B cell (primary cell): ENCODE measurements at places on chromosomes 5 and 9. TPM values are rescaled to one million over a fixed set of nuclear protein-coding genes. Genes with fewer than 3 reads are reported as not detected.

DNA sequence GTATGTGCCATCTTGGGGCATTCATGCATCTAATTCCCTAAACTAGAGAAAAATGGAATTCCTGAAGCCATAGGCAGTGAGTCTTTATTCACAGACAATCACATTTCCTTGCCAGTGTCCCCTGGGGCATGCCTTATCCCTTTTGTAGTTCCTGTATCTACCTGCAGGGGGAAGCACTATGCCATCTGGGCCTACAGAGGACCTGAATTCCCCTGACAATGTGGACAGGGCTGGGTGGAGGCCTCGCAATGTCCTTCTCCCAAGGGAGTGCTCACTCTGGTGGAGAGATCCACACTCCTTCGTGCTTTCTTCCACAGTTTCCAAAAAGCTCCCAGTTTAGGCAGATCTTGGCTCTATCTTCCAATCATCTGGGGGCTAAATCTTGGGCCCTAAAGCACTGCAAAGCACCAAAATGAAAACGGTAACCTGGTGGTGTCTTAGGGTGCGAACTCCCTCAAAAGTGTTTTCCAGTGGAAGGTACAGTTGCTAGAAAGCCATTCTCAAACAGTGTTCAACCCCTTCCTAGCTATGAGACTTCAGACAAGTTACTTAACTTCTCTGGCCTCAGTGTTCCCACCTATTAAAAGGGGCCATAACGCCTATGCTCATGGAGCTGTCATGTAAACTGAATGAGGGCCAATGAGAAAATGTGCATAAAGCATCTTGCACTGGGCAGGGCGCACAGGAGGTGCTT lies 17.5 kb downstream of the WHRN start:
- no peaks in the 10 kb centered on the region for H3K27me3 ChIP-seq
- no peaks in the 10 kb centered on the region for H3K36me3 ChIP-seq
- peak; percentile 81 for DNase-seq
- peaks cover 22% of the 10 kb centered on the region for H3K4me1 ChIP-seq
- no peak overlapping the region for H3K4me3 ChIP-seq

- no peak overlapping the region for H3K27ac ChIP-seq
- no peaks in the 10 kb centered on the region for H3K36me3 ChIP-seq
- no peaks in the 10 kb centered on the region for H3K4me1 ChIP-seq
These were observed 27.8 kb upstream of the ELL2 start for GRCh38 chr5:95989283-95990048.

GRCh38 chr9:92631452-92632343 lies 38.2 kb downstream of the IPPK start:
- no peaks in the 10 kb centered on the region for H3K4me1 ChIP-seq
- no peak overlapping the region for H3K4me3 ChIP-seq
- DNase-seq, result no peak
- no peak overlapping the region for H3K27ac ChIP-seq
- H3K36me3 ChIP-seq, result peaks cover 47% of the 10 kb centered on the region

DNA sequence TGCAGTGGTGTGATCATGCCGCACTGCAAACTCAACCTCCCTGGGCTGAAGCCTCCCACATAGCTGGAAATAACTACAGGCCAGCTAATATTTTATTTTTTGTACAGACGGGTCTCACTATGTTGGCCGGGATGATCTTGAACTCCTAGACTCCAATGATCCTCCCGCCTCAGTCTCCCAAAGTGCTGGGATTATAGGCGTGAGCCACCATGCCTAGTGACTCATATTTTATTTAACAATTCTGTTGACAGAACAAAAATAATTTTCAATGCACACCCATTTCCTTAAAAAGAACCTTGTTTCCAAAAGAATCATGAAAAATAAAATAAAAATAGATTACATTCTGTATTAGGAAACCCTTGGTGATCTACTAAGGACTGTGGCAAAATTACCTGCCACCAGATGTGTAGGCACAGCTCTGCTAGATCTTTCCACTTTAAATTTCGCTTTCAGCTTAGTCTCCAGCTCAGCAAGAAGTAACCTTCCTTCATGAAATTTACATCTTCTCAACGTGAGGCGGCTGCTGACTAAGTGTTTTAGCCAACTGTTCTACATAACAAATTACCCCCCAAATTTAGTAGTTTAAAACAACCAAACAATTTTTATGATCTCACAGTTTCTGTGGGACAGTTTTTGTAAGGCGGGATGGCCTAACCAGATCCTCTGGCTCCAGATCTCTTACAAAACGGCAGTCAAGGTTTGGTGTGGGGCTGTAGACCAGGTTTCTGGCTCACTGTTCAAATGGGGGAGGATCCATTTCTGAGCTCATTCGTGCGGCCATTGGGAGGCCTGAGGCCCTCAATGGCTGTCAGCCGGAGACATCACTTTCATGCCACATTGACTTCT lies 32.6 kb upstream of the GOLPH3 start:
- H3K4me3 ChIP-seq, result no peak overlapping the region
- peak; percentile 11 for DNase-seq
- H3K27me3 ChIP-seq, result no peaks in the 10 kb centered on the region
- peak overlapping the region; percentile 46 for H3K27ac ChIP-seq
- H3K36me3 ChIP-seq, result no peaks in the 10 kb centered on the region
- H3K4me1 ChIP-seq, result peaks cover 18% of the 10 kb centered on the region

GRCh38 chr5:163105456-163105855 lies 331.9 kb upstream of the CCNG1 start:
- H3K36me3 ChIP-seq, result no peaks in the 10 kb centered on the region
- H3K27ac ChIP-seq, result no peak overlapping the region
- H3K4me3 ChIP-seq, result no peak overlapping the region
- H3K27me3 ChIP-seq, result no peaks in the 10 kb centered on the region
- no peaks in the 10 kb centered on the region for H3K4me1 ChIP-seq
- no peak for DNase-seq

Gene HTR4
- total RNA-seq, result not detected in 2 replicates

DNA sequence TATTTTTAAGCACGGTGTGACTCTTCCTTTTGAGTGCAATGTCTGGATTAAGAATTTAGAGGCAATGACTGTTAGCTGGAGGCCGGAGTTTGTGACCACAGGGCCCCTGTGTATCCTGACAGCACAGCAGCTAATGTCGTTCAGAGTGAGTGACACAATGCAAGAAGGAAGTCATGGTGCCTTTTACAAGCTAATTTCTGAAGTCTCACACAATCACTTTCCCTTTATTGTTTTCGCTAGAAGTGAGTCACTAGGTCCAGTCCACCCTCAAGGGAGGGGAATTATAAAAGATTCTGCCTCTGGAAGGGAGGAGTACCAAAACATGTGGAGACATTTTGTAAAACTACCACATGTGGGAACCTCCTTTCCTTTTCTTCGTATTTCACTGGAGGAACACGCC lies 185.5 kb upstream of the FGF10 start:
- no peaks in the 10 kb centered on the region for H3K36me3 ChIP-seq
- no peaks in the 10 kb centered on the region for H3K4me1 ChIP-seq
- no peak overlapping the region for H3K27ac ChIP-seq
- no peak for DNase-seq

Gene FOXD4L6
- not detected in 2 replicates for total RNA-seq

Gene CDX1
- not detected in 2 replicates for total RNA-seq

- H3K4me3 ChIP-seq, result no peak overlapping the region
- H3K36me3 ChIP-seq, result no peaks in the 10 kb centered on the region
- DNase-seq, result no peak
- H3K4me1 ChIP-seq, result no peaks in the 10 kb centered on the region
These were observed 306.9 kb upstream of the NREP start for GRCh38 chr5:112063856-112064255.

Gene CNTNAP3
- total RNA-seq, result 0.58 and 0.94 TPM in 2 replicates

- H3K4me3 ChIP-seq, result no peak overlapping the region
- no peaks in the 10 kb centered on the region for H3K27me3 ChIP-seq
- H3K27ac ChIP-seq, result no peak overlapping the region
- DNase-seq, result no peak
These were observed 370.8 kb upstream of the MEF2C start for GRCh38 chr5:89253666-89254352.

DNA sequence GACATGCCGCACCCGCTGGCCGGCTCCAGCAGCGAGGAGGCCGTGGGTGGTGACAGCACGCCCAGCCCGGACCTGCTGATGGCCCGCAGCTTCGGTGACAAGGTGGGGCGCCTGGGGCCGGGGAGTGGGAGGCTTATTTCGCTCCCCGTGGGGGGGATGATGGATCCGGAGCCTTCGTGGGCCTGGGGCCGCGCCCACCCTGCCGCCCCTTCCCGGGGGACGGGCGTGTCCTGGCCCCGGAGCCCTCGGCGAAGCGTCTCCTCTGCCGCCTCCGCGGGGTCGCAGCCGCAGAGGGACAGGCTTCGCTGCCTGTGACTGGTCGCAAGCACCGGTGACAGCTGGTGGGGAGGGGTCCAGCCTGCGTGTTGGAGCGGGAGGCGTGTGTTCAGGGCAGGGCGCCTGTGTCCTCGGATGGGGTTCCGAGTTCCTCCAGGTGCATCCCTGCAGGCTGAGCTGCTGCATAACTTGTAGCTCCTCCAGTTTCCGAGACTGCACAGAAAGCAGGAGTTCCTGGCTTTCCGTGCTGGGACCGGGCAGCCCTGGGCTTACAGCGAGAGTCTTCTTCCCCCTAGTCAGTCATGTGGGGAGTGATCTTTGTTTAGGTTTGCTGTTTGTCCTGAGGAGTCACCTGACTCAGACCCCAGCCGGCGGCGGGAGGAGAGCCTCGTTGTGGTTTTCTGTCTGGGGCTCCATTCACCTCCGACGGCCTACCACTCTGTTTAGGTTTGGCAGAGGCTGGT lies 666 bp downstream of the SNX30 start:
- no peaks in the 10 kb centered on the region for H3K27me3 ChIP-seq
- H3K27ac ChIP-seq, result peak overlapping the region; percentile 65
- H3K4me1 ChIP-seq, result peaks cover 24% of the 10 kb centered on the region
- peak; percentile 61 for DNase-seq
- H3K36me3 ChIP-seq, result no peaks in the 10 kb centered on the region

DNA sequence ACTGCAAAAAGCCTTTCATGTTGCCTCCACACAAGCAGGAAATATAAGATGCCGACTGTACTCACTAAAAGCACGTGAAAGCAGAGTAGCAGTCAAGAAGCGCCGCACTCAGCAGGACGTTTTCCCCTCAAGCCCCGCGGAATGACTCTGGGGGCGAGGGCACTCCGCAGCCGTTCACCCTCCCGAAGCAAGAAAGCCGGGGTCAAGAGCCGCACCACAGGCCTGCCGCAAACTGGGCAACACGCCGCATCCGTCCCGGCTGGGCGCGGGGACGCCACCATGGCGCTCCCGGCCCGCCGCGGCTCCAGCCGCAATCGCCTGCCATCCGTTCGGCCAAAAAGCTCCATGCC lies 364 bp downstream of the RPS6 start:
- peaks cover 19% of the 10 kb centered on the region for H3K4me1 ChIP-seq
- H3K4me3 ChIP-seq, result peak overlapping the region; percentile 84
- DNase-seq, result no peak
- peaks cover 18% of the 10 kb centered on the region for H3K36me3 ChIP-seq

Gene NTNG2
- total RNA-seq, result 6.6 and 8.6 TPM in 2 replicates

DNA sequence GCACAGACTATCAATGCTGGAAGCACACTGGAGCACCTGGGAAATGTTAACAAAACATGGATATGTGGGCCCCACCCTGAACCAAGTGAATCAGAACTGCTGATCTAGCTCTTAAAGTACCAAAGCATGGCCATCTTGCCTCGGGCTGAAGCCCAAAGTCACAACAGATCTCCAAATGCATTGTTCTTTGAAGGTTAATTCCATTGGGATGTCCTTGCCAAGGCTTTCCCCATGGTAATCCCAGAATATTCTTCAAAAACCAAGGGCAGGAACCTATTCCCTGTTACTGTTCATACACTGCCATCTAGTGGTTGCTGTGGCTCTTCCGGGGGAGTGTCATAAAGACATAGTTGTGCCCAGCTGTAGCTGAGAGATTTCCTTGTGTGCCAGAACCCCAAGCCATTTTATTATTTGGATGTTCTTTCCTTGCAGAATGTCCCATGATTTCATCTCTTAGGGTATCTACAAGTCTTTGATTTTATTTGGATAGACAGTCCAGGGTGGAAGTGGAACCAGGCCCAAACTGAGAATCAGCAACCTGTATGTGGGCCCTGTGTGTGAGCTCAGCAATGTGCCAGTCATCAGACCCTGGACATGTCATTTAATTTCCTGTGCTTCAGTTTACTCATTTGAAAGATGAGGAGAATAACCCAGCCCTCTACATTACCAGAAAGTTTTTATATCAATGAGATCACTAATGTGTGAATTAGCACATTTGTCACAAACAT lies 290.0 kb downstream of the ACTL7B start:
- no peak overlapping the region for H3K27ac ChIP-seq
- no peaks in the 10 kb centered on the region for H3K27me3 ChIP-seq
- peak; percentile 65 for DNase-seq
- H3K36me3 ChIP-seq, result no peaks in the 10 kb centered on the region
- no peaks in the 10 kb centered on the region for H3K4me1 ChIP-seq

Gene EGFLAM
- not detected in 2 replicates for total RNA-seq

DNA sequence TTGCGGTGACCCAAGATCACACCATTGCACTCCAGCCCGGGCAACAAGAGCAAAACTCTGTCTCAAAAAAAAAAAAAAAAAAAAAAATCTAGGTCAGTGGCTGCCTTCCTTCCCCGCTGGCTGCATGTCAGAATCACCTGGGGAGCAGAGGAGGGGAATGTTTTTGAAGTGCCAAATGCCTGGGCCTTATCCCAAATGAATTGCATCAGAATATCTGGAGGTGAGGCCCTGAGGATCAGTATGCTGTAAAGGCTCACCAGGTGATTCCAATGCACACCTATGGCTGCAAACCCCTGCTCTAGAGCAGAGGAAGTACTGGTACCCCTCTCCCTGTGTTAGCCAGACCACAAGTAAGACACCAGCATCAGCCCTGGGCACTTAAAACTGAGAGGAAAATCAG lies 44.7 kb upstream of the GABRP start:
- H3K4me3 ChIP-seq, result no peak overlapping the region
- H3K27me3 ChIP-seq, result no peaks in the 10 kb centered on the region
- no peak overlapping the region for H3K27ac ChIP-seq

DNA sequence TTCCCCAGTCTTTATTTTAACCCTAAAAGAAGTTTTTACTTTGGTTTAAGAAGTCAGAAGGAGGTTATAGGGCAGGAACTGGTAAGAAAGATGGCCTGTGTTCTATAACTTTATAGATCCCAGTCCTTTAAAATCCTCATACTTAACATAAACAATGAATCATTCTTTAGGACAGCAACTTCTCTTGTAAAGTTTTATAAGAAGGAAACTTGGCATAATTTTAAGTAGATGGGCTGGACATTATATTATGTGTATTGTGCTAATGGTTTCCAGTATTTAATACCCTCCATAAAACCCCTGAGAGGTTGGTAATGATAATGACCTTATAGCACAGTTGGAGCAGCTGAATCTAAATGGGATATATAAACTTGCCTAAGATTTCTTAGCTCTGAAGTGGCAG lies 247.2 kb downstream of the FAM170A start:
- no peak overlapping the region for H3K27ac ChIP-seq
- H3K27me3 ChIP-seq, result no peaks in the 10 kb centered on the region
- no peaks in the 10 kb centered on the region for H3K4me1 ChIP-seq
- H3K36me3 ChIP-seq, result no peaks in the 10 kb centered on the region
- DNase-seq, result no peak
- no peak overlapping the region for H3K4me3 ChIP-seq

Gene ZNF608
- 17.4 and 21.0 TPM in 2 replicates for total RNA-seq

- no peaks in the 10 kb centered on the region for H3K4me1 ChIP-seq
- no peak overlapping the region for H3K4me3 ChIP-seq
- H3K36me3 ChIP-seq, result no peaks in the 10 kb centered on the region
- DNase-seq, result no peak
- H3K27me3 ChIP-seq, result no peaks in the 10 kb centered on the region
These were observed 7.5 kb downstream of the TDRD7 start for GRCh38 chr9:97419309-97419867.

Gene LCNL1
- not detected in 2 replicates for total RNA-seq

Gene FBN2
- total RNA-seq, result not detected in 2 replicates

- H3K4me1 ChIP-seq, result no peaks in the 10 kb centered on the region
- no peak for DNase-seq
- no peak overlapping the region for H3K4me3 ChIP-seq
- H3K27me3 ChIP-seq, result peaks cover 2% of the 10 kb centered on the region
- H3K27ac ChIP-seq, result no peak overlapping the region
These were observed 60.2 kb downstream of the PCSK1 start for GRCh38 chr5:96372726-96373380.
